ENCODE measurements at places on chromosomes 13 and 19.
A peak's percentile ranks its signal among the peaks of the same experiment; 100 is the strongest.

DNA sequence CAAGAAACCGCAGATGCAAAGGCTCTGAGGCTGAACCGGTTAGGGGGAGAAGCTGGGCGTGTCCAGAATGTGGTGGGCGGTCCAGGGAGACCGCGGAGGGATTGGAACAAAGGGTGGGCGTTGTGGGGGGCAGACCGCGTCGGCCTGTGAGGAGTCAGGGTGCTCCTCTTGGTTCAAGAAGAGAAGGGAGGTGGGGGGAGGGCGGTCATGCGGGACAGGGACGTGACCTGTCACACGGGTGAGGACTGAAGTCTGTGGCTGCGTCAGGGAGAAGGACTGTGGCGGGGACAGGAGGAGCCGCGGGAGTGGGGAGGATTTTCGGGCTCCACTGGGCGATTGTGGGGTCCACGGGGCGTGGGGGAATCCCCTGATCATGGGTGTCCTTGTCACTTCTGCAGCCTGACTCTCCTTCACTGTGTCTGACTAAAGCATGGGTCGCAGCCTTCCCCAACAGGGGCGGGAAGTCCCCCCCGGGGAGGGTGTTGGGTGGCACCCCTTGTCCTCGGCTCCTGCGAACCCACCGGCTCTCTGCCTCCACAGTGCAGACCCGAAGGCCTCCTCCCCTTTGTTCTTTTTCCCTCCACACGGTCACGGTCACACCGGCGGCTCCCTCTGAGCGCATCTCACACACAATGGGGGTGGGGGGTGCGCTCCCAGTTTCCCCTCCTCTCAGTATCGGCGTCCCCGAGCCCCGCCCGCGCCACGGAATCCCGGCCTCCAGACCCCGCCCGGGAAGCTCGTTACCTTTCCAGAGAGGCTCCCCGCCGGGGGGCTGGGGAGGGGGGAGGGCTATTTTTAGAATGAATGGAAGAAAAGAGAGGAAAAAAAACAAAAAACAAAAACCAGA is 16.4 kb upstream of the KCNN1 start:
- DNase-seq = peak; percentile 10

DNA sequence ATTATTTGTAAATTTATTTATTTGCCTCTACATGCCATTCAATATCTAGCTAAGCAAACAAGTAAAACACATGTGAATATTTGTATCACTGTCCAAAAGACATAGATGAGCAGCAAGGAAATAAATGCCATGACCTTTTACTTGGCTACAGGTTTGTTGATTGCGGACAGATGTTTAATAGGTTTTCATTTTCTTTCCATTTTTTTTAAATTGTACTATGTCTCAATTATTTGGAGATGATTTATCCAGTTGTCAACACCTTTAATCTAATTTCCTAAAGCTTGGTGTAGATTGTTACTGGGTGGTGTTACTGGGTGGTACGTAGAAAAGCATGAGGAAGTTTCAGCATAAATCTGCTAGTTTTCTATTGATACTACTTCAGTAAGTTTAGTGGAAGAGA is 560.6 kb upstream of the SPRY2 start:
- DNase-seq = no peak

DNA sequence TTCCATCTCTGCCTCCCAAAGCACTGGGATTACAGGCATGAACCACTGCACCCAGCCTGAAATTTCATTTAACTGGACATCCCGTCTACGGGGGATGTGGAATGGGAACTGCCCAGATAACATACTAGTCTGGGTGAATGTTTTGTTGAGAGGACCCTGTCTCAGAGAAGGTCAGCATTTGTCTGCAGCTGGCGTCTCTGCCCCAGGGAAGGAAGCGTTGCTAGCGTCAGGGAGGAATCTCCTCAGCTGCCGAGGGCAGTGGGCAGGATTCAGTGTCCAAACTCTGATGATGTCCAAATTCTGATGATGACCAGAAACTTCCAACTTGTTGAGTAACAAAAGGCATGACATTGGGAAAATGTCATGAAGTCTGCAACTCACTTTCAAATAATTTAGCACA is 3.1 kb downstream of the NXNL1 start:
- DNase-seq = no peak

- no peak for DNase-seq
Measured at GRCh38 chr13:112997188-112998130, 28.4 kb downstream of the MCF2L start.

- no peak for DNase-seq
Measured at GRCh38 chr19:2731181-2731995, 8.4 kb downstream of the SLC39A3 start.

GRCh38 chr19:3979289-3979673 is 6.0 kb downstream of the EEF2 start:
- no peak for DNase-seq

DNA sequence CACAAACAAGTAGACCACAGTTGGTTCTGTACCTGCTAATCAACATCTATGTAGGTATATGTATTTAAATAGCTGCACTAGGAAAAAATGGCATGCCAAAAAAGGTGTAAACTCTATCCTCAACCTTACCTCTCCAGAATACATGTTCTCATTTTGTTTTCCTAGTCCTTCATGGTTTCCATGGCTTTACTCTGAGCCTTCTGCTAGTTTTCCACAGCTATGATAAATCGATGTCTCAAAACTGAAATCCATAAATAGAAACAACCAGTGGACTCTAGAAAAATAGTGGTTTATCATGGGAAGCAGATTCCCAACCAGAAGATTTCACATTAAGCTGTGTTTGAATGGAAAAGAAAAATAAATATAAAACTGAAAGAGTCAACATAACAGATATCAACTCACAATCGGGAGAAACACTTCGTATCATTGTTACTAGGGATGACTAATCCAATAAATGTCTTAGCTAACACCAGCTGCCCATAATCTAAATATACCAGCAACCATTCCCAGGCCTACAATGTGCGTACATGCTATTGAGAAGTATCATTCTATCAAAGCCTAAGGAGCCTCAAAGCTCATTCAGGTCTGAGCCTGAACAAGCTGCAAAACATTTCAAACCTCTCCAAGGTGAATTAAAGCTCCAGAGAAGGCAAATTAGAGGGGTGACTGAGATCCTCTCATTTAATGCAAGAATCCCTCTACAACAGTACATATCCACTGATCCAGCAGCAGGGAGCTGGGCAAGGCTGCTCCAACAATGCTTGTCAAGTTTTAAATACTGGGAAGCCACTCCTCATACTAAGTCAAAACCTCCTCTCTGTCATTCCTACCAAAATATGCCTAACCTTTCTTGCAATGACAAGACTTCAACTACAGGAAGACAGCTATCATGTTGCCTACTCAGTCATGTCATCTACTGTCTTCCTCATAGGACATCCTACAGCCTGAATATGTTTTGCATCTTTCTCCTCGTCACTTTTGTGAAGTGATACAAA is 90.2 kb downstream of the KCTD12 start:
- no peak for DNase-seq
